ENCODE measurements at places on chromosomes 13 and 19.

- no peak for DNase-seq
Measured at GRCh38 chr19:28221736-28222135, 991.2 kb downstream of the UQCRFS1 start.

DNA sequence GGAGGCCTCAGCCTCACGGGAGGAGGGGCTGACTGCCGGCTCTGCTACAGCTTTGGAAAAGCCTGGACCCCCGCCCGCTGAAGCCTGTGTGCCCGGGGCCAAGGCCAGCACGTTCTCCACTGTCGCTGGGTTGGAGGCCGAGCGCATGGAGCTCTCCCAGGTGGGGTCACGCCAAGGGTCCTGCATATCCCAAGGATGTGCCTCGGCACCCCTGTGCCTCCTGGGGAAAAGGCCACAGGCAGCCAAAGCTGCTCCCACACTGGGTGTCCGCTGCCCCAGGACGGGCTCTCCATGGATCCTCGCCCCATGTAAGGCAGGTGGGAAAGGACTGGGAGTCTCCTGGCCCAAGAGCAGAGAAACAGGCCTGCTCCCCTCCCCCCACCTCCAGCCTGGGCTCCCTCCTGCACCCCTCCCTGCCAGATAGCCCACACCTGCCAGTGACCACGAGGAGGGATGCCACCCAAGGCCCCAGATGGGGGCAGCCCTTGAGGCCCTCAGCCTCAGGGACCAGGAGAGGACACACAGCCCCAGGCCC, 64.0 kb downstream of the MLLT1 start:
- DNase-seq, result no peak

- DNase-seq, result no peak
Measured at GRCh38 chr13:85976242-85976641, 177.0 kb upstream of the SLITRK6 start.

DNA sequence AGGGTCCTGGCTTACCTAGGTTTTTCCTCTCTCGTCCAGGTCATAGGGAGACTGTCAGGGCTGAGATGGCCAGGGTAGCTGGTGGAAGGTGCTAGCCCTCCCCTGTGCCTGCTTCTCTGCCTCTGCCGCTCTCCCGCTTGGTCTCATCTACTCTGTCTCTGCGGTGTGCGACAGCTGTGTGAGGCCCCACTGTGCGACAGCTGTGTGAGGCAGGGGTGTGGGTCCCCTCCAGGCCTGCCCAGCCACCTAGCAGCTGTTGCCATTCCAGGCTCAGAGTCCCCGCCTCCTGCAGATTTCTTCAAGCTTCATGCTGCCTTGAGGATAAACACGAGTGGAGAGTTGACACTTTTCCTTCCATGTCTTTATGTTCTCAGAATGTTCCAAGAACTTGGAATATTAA, 53.0 kb downstream of the ARHGEF7 start:
- DNase-seq, result no peak

- DNase-seq, result no peak
Measured at GRCh38 chr13:23472189-23472588, 38.7 kb upstream of the SACS start.

Data from cerebellar cortex (tissue), 1 donor.